WTC11 (cell line): ENCODE measurements at places on chromosomes 5 and 9. TPM values are rescaled to one million over a fixed set of nuclear protein-coding genes. Genes with fewer than 3 reads are reported as not detected.
A peak's percentile ranks its signal among the peaks of the same experiment; 100 is the strongest.

GRCh38 chr9:110655754-110656641 lies 12.6 kb upstream of the MUSK start:
- no peak for DNase-seq
- no peaks in the 10 kb centered on the region for H3K27me3 ChIP-seq
- H3K4me3 ChIP-seq: no peak overlapping the region
- no peak overlapping the region for H3K27ac ChIP-seq
- no peaks in the 10 kb centered on the region for H3K4me1 ChIP-seq

GRCh38 chr5:123093601-123094236 lies 4.7 kb downstream of the PRDM6 start:
- no peak overlapping the region for H3K27ac ChIP-seq
- H3K27me3 ChIP-seq: peaks cover 98% of the 10 kb centered on the region
- H3K4me3 ChIP-seq: peak overlapping the region; percentile 75
- peaks cover 43% of the 10 kb centered on the region for H3K4me1 ChIP-seq
- peak; percentile 63 for DNase-seq

DNA sequence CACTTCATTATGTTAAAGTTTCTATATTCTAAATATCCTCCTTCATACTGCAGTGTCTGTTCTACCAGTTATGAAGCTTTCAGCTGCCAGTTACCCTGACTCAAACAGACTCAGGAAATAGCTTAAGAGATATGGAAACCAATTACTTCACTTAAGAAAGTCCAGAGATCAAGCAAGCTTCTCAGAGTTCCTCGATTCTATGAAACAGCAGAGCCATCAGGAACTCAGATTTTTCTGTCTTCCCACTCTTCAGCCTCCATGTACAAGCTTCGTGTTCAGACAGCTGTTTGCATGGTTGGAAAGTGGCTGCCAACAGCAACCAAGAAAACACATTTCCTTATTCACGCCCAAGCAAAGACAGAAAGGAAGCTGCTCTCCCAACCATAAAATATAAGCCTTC lies 216.1 kb downstream of the ACTL7B start:
- H3K27ac ChIP-seq: no peak overlapping the region
- H3K4me1 ChIP-seq: peaks cover 16% of the 10 kb centered on the region
- DNase-seq: no peak
- no peaks in the 10 kb centered on the region for H3K27me3 ChIP-seq

- peak; percentile 57 for DNase-seq
- H3K4me1 ChIP-seq: peaks cover 11% of the 10 kb centered on the region
- H3K4me3 ChIP-seq: no peak overlapping the region
Observed at GRCh38 chr5:80761176-80761575, 106.4 kb upstream of the DHFR start.

DNA sequence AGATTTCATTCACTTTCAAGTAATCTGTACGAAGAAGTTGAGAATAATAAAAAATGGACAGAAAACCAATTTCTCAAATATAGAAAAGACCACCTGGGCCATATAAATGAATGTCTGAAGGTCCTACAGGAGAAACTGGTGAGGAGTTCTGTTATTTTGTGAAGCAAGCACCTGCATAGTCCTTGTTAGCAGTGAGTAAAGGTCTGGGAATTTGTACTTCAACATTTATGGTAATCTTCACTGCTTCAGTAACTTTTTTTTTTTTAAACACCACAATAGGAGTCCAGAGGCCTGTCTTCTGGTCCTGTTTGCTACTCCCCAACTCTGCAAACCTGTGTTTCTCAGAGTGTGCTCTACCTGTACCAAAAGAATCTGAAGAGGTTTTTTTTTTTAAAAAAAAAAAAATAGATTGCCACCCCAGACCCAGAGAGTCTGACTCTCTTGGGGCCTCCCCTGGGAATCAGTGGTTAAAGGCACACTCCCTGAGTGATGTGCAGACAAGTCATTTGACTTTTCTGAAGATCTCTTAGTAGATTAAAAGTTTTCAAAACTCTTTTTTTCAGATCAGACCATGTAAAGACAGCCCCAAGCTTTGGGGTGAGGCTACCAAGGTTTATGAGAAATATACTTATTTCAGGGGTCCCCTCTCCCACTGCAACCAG lies 55.5 kb downstream of the FAM81B start:
- H3K27me3 ChIP-seq: peaks cover 20% of the 10 kb centered on the region
- no peak overlapping the region for H3K4me3 ChIP-seq
- DNase-seq: no peak
- H3K36me3 ChIP-seq: no peaks in the 10 kb centered on the region
- H3K4me1 ChIP-seq: peaks cover 48% of the 10 kb centered on the region

DNA sequence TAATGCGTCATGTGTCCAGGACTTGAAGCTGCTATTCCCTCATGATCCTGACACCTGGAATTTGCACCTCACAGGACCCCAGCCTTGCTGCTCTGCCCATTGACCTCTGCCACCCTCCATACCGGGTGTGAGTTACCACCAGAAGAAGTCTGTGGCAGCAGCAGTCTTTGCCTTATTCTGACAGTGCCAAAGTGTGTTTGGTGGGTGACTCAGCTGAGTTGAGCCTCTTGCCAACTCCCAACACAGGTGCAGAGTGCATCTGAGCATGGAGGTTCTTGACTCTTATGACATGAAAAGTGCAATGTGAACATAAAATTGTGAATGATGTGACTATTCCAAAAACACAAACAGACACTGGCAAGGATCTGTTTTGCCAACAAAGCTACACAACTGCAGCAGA lies 1166.5 kb upstream of the CDH18 start:
- H3K36me3 ChIP-seq: no peaks in the 10 kb centered on the region
- H3K4me3 ChIP-seq: no peak overlapping the region
- H3K27me3 ChIP-seq: no peaks in the 10 kb centered on the region
- H3K4me1 ChIP-seq: no peaks in the 10 kb centered on the region
- no peak for DNase-seq

GRCh38 chr5:380701-381309 lies 59.3 kb downstream of the AHRR start:
- no peak overlapping the region for H3K4me3 ChIP-seq
- H3K27ac ChIP-seq: no peak overlapping the region
- DNase-seq: no peak
- H3K27me3 ChIP-seq: no peaks in the 10 kb centered on the region; the same call in 1 of the 2 replicates

GRCh38 chr9:38171538-38171884 lies 102.5 kb upstream of the SHB start:
- H3K27ac ChIP-seq: peak overlapping the region; percentile 68
- DNase-seq: no peak
- H3K4me1 ChIP-seq: peaks cover 29% of the 10 kb centered on the region
- H3K27me3 ChIP-seq: peaks cover 29% of the 10 kb centered on the region

- no peak for DNase-seq
- H3K36me3 ChIP-seq: no peaks in the 10 kb centered on the region
- H3K4me3 ChIP-seq: no peak overlapping the region
Observed at GRCh38 chr5:159610966-159611579, 280.8 kb upstream of the IL12B start.

GRCh38 chr5:36606428-36607113 lies at the start of gene SLC1A3:
Gene SLC1A3 (plus strand): TSS chr5:36606606. CDS start chr5:36608424, 1,818 bp downstream.
- no peaks in the 10 kb centered on the region for H3K27me3 ChIP-seq
- peaks cover 33% of the 10 kb centered on the region for H3K36me3 ChIP-seq
- H3K27ac ChIP-seq: peak within 1 kb of the TSS; percentile 95
- H3K4me1 ChIP-seq: peaks cover 80% of the 10 kb centered on the region
- H3K4me3 ChIP-seq: peak within 1 kb of the TSS; percentile 98

DNA sequence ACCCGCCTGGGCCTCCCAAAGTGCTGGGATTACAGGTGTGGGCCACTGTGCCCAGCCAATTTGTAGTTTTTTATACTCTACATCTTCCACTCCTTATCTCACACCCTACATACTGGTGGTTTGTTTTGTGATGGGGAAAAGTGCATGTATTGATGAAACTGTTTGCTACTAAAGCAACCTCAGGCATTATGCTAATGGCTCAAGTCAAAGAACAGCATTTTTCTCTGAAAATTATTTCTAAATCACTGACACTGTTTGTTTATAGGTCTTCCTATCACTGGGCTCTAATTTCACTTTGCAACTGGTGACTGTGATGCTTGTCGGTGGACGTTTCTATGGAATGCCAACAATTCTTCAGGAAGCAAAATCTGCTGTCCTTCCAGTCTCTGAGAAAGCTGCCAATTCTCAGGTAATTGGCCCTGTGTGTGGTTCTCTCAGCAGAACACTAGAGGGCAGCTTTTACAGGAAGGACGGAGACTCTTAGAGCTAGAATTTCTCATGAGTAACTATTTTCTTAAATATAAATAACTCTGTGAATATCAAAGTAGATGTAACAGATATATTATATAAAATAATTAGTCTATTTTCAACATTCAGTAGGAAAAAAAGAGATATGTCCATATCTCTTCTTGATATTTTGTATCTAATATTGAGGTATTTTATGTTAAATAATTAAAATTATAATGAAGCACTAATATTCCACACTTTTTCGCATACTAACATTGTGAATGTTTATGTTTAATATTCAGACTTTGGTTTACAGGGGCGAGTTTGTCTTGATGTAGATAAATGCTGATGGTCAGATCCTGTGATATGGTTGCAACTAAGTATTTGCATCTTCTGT lies 244.1 kb downstream of the ADGRV1 start:
- H3K27ac ChIP-seq: peak overlapping the region; percentile 91
- 0 out of 2 replicates have a peak, but pooled peaks cover 3% of the 10 kb centered on the region for H3K4me1 ChIP-seq
- no peaks in the 10 kb centered on the region; the same call in none of the 2 replicates for H3K27me3 ChIP-seq
- peak; percentile 41 for DNase-seq
- no peak overlapping the region for H3K4me3 ChIP-seq

GRCh38 chr9:2955575-2955974 lies 111.7 kb upstream of the PUM3 start:
- no peaks in the 10 kb centered on the region for H3K4me1 ChIP-seq
- H3K36me3 ChIP-seq: no peaks in the 10 kb centered on the region
- no peak overlapping the region for H3K4me3 ChIP-seq
- H3K27me3 ChIP-seq: no peaks in the 10 kb centered on the region
- H3K27ac ChIP-seq: no peak overlapping the region

DNA sequence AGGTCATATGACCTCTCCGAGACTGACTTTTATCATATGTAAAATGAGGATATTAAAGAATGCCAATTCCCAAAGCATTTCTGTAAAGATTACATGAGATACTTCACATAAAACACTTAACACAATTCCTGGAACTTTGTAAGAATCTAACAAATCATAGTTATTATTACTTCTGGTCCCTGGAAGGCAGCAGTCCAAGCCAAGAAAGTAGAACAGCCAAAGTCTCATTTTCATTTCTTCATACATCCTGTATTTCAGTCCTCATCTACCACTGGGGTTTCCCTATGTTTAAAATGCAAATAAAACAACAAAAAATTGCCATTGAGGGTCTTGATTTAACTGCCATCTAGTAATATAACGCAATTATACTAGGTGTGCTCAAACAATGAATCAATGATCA lies 179.5 kb downstream of the MARCHF11 start:
- DNase-seq: no peak
- no peak overlapping the region for H3K27ac ChIP-seq

DNA sequence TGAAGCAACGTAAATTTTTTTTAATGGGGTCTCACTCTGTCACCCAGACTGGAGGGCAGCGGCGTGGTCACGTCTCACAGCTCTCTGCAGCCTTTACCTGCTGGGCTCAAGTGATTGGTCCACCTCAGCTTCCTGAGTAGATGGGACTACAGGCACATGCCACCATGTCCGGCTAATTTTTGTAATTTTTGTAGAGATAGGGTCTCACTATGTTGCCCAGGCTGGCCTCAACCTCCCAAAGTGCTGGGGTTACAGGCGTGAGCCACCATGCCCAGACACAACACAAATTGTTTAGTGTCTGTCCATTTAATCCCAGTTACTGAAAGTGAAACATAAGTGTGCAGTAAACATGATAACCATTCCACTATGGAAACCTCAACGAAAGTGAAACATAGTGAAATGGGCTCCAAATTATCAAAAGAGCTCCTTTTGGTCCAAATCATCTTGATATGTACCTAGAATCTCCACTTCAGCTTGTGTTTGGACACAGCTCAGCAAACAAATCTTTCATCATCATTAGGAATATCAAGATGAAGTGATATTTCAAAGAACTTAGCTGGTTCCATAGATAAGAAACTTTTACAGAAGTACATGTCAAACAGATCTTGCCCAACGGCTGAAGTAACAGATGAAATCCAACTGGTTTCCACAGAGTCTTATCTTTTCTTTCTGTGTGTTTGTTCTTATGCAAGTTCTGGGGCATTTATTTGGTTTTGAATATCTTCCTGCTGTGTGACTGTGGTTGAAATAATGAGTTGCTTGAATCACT lies 41.2 kb upstream of the PLPP1 start:
- H3K36me3 ChIP-seq: no peaks in the 10 kb centered on the region
- no peaks in the 10 kb centered on the region for H3K27me3 ChIP-seq
- H3K27ac ChIP-seq: peak overlapping the region; percentile 52
- no peak for DNase-seq

Gene CDH9
- total RNA-seq: 0.07 to 0.48 TPM (median 0.21 TPM) in 3 replicates
